Liver (tissue), 10 donors: ENCODE measurements at places on chromosomes 16 and 17. TPM values are rescaled to one million over a fixed set of nuclear protein-coding genes. Genes with fewer than 3 reads are reported as not detected.

PRRT2 gene
- 0.59 TPM for total RNA-seq

GRCh38 chr17:7240375-7240774 is 1.1 kb upstream of the PHF23 start:
- DNase-seq = no peak

- DNase-seq = no peak
These were observed 193.8 kb downstream of the SNX29 start for GRCh38 chr16:12170103-12171040.

DNA sequence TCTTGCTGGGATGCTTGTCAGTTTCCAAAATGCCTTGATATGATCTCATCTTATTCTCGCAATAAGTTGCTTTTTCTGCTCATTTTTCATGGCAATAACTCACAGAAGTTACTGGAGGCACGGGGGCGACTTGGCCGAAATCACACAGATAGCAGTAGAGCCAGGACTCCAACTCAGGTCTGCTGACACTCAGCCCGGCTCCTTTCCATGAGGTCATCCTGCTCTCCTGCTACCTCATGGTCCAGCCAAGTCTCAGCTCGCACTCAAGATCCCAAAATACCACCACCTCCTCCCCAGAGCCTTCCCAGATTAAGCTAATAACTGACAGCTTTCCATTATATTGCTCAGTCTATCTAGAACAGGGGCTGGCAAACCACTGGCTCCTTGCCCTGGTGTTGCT is 269.5 kb downstream of the MAP2K4 start:
- DNase-seq = no peak
